ENCODE measurements at places on chromosomes 11 and 22.

GRCh38 chr11:66719111-66719872 is 9.7 kb downstream of the SPTBN2 start:
- DNase-seq = no peak

- no peak for DNase-seq
Measured at GRCh38 chr11:121236115-121237001, 56.2 kb upstream of the SC5D start.

GRCh38 chr11:2409611-2410468 is 9.3 kb downstream of the TSSC4 start:
- DNase-seq = no peak

DNA sequence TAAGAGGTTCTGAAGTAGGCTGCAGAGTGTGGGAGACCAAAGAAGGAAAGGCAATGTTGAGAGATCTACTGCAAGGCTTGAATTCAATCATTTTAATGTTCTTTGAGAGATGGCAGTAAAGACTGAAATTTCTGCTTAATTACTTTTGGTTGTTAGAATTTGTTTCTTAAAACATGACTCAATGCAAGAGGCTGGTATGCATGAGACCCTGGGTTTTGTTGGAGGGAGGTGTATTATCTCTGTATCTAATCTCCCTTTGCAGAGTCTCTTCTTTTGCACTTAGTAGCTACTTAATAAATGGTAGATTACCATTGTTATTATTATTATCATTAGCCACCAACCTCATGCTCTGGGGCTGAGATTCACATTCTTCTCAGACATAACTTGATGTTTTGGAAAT is 87.4 kb upstream of the DRD2 start:
- no peak for DNase-seq
